ENCODE measurements at places on chromosomes 12 and 14. TPM values are rescaled to one million over a fixed set of nuclear protein-coding genes. Genes with fewer than 3 reads are reported as not detected.

The ADAMTS20 gene
- not detected for polyA plus RNA-seq

DNA sequence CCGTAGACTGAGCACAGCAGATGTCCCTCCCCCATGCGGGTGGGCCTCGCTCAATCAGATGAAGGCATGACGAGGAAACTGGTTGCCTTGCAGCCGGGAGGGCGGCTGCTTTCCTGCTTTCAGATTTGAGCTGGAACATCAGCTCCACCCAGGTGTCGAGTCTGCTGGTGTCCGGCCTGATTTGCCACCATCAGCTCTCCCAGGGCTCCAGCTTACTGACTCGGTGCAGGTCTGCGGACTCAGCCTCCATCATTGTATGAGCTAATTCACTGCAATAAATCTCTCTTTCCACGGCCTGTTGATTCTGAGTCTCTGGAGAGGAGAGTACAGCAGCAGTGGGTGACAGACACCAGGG, 156.2 kb downstream of the KIF26A start:
- no peaks in the 10 kb centered on the region for H3K36me3 ChIP-seq
- peaks cover 15% of the 10 kb centered on the region for H3K4me1 ChIP-seq
- H3K4me3 ChIP-seq: no peak overlapping the region
- no peak overlapping the region for H3K27ac ChIP-seq
- no peak for DNase-seq

GRCh38 chr14:63899953-63900352, 47.1 kb downstream of the SYNE2 start:
- H3K4me3 ChIP-seq: no peak overlapping the region
- H3K27ac ChIP-seq: no peak overlapping the region
- peaks cover 8% of the 10 kb centered on the region for H3K4me1 ChIP-seq
- H3K27me3 ChIP-seq: no peaks in the 10 kb centered on the region
- H3K36me3 ChIP-seq: no peaks in the 10 kb centered on the region
- no peak for DNase-seq

GRCh38 chr12:121964813-121965643, 46.6 kb downstream of the CFAP251 start:
- no peak for DNase-seq
- no peaks in the 10 kb centered on the region for H3K4me1 ChIP-seq
- H3K27ac ChIP-seq: no peak overlapping the region
- H3K36me3 ChIP-seq: peaks cover 2% of the 10 kb centered on the region

DNA sequence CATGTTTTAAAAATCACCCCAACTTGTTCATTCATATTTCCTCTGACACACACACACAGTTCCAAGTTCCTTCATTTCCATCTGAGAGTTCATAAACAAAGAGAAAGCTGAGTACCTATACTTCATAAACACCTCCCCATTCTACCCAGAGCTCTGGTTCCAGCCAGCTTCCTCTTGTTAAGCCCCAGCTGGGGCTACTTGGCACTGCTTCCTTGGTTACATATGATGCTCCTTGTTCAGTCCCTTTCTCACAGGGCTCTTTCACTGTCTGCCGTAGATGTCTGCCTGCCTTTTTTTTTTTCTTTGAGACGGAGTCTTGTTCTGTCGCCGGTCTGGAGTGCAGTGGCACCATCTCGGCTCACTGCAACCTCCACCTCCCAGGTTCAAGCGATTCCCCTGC, 77.5 kb downstream of the COX16 start:
- no peak overlapping the region for H3K27ac ChIP-seq
- H3K36me3 ChIP-seq: no peaks in the 10 kb centered on the region
- no peak for DNase-seq
